Kidney (tissue), 22 donors: ENCODE measurements at places on chromosomes 7 and 10. TPM values are rescaled to one million over a fixed set of nuclear protein-coding genes. Genes with fewer than 3 reads are reported as not detected.

DNA sequence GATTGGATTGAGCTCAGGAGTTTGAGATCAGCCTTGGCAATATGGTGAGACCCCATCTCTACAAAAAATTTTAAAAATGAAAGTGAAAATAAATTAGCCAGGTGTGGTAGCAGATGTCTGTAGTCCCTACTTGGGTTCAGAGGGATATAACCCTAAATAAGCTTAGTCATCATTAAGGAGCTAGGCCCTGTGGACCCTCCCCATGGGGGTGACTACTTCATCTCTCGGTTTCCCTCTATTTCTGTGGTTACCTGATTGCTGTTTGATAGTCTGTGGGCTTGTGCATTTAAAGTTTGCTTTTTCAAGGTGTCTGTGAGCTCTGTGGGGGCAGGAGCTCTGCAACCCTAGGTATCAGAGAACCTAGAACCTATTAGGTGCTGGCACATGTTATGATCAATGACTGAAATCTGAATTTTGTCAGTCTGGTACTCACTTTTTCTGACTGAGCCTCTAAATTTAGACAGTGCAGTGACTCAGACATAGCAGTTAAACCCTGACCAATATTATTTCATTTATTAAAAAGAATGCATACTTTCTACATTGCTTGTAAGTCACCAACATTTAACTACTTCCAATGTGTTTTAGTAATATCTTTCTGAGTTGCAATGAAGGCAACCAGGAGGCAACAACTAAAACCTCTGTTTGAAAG is 8.1 kb upstream of the CUZD1 start:
- no peak for DNase-seq

DNA sequence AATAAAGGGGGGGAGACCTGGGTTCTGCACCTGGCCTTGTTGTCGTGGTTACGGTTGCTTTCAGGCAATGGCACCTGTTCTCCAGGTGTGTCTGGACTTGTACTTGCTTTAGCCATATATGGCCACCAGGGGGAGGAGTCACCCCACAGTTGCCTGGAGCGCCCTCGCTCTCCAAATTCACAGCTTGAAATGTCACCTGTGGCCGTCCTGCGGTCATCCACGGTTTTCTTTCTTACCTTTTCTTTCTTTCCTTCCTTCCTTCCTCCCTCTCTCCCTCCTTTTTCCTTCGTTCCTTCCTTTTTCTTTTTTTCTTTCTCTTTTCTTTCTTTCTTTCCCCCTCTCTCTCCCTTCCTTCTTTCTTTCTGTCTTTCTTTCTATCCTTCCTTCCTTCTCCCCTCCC is 157.2 kb upstream of the ZNF92 start:
- DNase-seq = peak; percentile 76

DNA sequence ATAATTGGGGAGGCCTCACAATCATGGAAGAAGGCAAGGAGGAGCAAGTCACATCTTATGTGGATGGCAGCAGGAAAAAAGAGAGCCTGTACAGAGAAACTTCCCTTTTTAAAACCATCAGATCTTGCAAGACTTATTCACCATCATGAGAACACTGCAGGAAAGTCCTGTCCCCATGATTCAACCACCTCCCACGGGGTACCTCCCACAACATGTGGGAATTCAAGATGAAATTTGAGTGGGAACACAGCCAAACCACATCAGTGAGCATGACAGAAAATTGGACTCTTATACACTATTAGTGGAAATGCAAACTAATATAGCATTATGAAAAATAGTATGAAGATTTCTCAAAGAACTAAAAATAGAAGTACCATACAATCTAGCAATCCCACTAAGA is 271.2 kb downstream of the MAGI2 start:
- DNase-seq = no peak

GRCh38 chr10:43854007-43854406 is 205.3 kb upstream of the ZNF32 start:
- no peak for DNase-seq

- DNase-seq = no peak
Measured at GRCh38 chr10:121405953-121406352, 192.3 kb downstream of the FGFR2 start.

- DNase-seq = peak; percentile 9
Measured at GRCh38 chr10:77592946-77593636, 44.5 kb downstream of the KCNMA1 start.

DNA sequence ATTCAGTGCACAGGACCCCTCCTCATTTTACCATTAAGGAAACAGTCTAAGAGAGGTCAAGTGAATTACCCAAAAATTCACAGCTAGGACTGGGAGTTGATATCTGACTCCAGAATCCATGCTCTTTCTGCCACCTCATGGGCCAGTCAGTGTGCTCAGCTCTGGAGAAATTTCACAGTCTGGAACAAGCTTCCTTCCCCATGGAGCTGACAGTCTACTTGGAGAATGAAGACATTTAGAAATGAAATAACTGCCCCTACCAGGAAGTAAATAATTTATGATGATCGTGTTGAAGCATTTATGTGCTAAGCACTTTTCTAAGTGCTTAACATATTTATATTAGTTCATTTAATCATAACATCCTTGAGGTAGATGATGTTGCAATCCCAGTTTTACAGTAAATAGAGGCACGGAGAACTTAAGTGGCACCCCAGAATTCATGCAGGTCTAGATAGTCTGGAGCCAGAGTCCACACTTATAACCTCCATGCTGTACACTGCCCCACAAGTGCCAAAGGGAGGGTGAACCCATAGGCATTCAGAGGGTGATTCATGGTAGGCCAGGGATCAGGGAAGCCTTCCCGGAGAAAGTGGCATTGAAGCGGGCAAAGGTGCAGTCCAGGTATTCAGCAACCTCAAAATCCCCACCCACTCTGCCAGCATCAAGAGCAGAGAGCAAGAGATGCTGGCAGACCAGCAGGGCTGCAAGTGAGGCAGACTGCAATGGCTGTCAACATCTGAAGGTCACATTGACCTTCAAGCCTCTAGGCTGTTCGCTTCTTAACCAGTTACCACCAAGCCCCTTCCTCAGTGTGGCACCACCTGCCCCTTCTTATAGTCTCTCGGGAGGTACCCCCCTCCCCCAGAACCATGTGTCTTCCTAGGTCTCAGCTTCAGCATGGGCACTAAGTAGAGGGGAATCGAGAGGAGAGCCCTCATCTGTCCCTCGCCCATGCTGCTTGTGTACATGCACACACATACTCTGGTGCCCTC is 38.4 kb upstream of the LRRC4 start:
- DNase-seq = no peak

Gene ALOX5
- polyA plus RNA-seq = 2.5 TPM
